ENCODE measurements at places on chromosomes 13 and 19.

- DNase-seq: no peak
Observed at GRCh38 chr13:113225515-113225914, 16.1 kb downstream of the CUL4A start.

DNA sequence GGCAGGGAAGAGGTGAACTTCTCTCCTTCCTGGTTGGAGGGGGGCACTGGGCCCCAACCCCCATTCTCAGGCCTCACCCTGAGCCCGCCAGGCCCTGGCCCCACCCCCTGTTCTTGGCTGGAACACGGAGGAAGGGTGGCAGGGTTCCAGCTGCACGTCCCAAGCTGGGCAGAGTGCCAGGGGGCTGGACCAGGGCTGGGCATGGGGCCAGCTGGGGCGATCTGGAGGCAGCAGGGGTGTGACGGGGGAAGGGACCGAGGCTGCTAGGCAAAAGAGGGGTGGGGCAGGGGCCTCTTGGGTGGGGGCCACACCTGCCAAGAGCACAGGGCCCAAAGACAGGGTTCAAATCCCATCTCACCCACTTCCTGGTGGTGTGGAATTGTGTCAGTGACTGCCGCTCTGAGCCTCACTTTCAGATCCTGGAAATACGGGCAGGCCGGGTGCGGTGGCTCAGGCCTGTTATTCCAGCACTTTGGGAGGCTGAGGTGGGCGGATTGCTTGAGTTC, 2.2 kb downstream of the HIF3A start:
- no peak for DNase-seq

DNA sequence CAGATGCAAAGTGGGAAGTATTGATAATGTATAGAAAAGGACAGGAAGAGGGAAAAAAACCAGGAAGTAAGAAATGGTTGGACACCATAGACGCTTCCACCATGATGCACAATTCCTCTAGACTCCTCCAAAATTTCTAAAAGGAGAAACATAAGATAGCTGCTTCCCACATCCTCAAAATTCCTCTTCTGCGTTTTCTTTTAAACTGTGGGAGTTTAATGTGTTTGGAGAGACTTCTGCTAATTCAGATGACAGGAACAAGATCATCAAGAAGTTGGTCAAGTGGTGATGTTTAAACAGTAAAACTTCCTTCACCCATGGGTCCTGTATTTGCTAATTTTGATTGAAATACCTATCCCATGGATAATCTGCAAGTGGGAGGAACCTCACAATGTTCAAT, 130.2 kb downstream of the IRS2 start:
- no peak for DNase-seq

GRCh38 chr19:52557231-52557995, 12.7 kb upstream of the ZNF701 start:
- no peak for DNase-seq

- DNase-seq: no peak
Observed at GRCh38 chr13:76889254-76889653, 3.0 kb upstream of the KCTD12 start.

DNA sequence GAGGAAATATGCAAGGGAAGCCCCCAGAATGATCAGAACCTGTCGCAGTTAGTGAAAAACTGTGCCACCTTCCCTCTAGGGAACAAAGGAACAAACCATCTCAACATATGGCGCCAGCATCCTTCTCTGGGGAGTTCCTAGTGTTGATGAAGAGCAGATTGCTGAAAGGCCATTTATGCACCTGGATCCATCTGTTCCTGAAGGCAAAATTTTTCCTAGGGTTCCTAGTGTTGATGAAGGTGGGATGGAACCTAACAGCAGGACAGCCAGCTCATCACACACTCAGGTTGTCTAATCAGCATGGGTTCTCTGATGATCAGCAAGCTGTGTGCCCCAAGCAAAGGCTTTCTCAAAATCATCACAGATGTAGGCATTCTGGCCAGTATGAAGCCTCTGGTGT, 32.6 kb downstream of the ZNF473 start:
- no peak for DNase-seq

DNA sequence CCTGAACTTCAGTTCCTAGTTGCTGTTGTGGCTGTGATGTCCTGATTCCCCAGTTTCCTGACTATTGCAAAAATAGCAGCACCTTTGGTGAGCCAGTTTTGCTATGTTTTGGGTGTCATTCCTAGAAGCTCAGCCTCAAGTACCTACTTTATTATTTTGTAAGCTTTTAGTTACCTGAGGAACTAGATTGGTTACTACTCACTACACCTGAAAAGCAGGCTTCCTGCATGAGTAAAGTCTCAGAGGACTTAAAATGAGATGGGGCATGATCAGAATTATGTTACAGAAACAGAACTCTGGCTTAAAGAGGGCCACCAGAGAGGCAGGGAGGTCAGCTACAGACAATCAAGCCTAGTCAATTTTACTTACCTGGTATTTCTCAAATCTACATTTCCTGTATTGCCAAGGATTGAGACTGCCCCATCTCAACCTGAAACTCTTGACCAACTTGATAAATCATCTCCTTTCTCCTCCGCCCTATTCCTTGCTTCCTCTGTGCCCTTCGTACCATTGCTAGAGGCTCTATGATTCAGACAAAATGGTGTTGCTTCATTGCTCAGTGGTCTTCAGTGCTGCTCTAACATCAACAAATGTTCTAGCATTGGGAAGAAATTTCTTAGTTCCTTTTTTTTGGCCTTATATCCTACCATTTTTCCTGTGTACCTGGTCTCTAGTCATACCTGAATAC, 58.9 kb downstream of the RAP2A start:
- DNase-seq: no peak

DNA sequence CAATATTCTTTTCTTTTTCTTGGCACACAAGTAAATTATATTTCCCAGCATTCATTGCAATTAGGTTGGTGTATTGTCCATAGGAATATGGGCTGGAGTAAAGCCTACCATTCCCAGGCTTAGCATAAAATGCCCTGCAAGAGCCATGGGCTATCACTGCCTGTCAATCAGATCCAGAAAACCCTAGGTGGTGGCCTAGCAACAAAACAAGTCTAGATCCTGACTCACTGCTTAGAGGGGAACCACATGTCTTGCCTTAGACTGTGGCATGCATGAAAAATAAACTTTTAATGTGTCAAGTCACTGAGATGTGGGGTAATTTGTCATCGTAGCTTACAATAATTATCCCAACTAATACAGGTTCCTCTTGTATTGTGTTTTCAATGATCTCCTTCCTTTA, 16.2 kb downstream of the SOX21 start:
- no peak for DNase-seq

DNA sequence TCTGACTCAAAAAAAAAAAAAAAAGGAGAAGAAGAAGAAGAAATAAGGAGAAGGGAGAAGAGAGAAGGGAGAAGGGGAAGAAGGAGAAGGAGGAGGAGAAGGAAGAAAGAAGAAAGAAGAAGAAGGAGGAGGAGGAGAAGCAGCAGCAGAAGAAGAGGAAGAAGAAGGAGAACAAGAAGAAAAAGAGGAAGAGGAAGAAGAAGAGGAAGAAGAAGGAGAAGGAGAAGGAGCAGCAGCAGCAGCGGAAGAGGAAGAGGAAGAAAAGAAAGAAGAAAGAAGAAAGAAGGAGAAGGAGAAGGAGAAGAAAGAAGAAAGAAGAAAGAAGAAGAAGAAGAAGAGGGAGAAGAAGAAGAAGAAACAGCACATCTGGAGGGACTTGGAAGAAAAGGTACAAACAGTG, 4.1 kb upstream of the CNN1 start:
- no peak for DNase-seq

GRCh38 chr19:50300814-50301606, 28.2 kb downstream of the KCNC3 start:
- no peak for DNase-seq

GRCh38 chr13:44313674-44314073, 60.0 kb upstream of the SERP2 start:
- no peak for DNase-seq

DNA sequence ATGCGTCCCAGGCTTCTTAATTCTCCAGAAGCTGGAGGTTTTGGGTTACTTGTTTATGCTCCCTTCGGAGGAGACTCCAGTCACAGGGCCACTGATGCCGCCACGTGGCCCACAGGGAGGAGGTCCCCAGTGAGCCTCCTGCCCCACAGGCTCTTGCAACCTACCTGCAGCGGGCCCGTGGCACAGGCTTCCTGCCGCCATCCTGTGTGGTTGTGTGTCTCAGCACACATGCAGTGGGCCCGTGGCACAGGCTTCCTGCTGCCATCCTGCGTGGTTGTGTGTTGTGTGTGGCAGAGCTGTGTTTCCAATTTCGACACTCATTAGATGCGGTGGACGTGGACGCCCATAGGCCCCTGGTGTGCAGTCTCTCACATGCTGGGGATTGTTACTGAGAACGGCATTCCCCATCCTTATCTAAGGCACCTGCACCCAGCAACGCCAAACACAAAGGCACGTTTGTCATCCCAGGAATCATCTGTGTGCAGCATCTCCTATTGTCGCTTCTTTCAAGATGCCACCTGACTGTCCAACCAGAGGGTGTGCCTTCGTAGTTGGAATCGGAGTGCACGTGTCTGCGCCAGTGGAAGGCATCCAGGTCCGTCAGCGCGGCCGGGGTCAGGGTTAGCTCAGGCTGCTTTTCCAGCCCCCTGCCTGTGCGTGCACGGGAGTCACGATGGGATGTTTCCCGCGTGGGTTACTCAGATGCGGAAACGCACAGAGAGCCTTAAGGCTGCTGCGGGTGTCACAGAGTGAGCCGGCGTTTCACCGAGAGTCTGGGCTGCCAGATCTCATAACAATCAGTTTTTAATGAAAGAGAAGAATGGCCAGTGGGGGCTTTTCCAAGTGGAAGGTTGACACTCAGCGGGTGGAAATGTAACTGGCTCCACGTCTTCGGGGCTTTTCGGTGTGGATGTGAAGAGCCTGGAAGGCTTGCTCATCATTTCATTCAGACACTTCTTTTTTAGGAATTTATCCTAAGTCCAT, 119.8 kb downstream of the ATP11A start:
- DNase-seq: no peak

- DNase-seq: no peak
Observed at GRCh38 chr13:113774177-113775107, 15.4 kb downstream of the TMEM255B start.

GRCh38 chr19:42563352-42564210, 31.1 kb downstream of the CEACAM8 start:
- DNase-seq: peak; percentile 34

DNA sequence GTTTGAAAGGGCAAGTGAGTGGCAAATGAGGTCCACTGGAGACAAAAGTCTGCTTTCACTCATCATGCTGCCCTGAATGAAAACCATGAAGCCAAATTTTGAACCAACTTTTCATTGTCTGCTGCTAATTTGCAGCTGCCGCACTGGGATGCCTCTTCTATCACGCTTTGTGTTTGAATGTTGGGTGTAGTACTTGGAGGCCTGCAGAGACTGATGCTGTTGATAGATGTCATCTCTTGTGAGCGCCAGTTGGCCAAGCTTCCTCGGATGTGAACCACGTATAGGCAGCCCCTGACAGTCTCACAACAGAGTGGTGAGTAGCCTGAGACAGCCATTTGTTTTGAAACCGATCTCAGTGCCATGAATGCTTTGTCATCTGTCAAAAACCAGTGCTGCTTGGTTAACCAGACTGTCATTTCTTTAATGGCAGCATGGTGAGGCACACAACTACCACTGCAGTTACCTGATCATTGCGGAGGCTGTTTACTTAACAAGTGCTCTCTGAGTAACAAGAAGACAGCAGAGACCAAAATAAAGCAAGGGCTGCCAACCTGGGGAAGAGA, 31.2 kb upstream of the SLC10A2 start:
- DNase-seq: no peak
